Stimulated activated effector memory CD8-positive, alpha-beta T cell treated with anti-CD3 and anti-CD28 coated beads, Interleukin-12 subunit alpha, Interleukin-12 subunit beta, amount 100 ng/mL, for 72 hours (primary cell): ENCODE measurements at places on chromosomes 2 and 18.

- DNase-seq = no peak
These were observed 67.2 kb upstream of the OTOS start for GRCh38 chr2:240207661-240208060.

- no peak for DNase-seq
These were observed 62.2 kb upstream of the RTN4 start for GRCh38 chr2:55112229-55113031.

- no peak for DNase-seq
These were observed 236.3 kb upstream of the RASGRP3 start for GRCh38 chr2:33240178-33240577.

- no peak for DNase-seq
These were observed 63.6 kb downstream of the TRABD2A start for GRCh38 chr2:84817239-84817655.

DNA sequence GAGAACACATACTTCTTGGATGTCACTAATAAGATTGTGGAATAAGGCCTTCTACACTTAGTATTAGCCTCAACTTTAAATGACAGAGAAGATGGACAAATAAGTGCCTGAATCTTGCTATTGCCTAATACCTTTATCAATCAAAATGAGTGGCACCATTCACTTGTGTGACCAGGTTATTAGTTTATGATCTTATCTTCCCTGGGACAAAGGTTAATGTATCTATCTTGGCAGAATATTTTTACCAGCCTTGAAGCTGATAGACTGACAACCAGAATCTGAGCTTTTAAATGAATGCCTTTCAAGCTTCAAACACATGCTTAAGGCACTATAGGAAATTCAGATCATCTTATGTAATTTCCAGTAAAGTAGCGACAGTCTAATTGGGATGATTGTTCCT lies 202.9 kb downstream of the CCDC85A start:
- DNase-seq = no peak
